ENCODE measurements at places on chromosomes 11 and 22. TPM values are rescaled to one million over a fixed set of nuclear protein-coding genes. Genes with fewer than 3 reads are reported as not detected.

Gene EIF3M
- 282 TPM for total RNA-seq

DNA sequence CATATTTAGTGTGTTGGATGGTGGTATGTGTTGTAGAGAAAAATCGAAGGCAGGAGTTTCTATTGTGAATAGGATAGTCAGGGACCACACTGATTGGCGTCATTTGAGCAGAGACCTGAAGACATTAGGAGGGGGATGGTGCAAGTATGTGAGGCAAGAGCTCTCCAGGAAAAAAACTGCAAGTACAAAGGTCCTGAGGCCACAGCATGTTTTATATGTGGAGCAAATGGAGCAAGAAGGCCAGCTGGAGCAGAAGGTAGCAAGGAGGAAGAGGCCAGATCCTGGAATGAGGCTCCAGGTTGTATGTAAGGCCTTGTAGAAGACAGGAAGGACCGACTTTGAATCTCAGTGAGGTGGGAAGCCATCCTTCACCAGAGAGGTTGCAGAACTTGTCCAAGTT is 14.2 kb upstream of the MICALL1 start:
- no peak for DNase-seq

GRCh38 chr11:63770763-63771162 is 2.2 kb upstream of the ZFTA start:
- no peak for DNase-seq

Gene CCDC116
- total RNA-seq = 1.2 TPM

DNA sequence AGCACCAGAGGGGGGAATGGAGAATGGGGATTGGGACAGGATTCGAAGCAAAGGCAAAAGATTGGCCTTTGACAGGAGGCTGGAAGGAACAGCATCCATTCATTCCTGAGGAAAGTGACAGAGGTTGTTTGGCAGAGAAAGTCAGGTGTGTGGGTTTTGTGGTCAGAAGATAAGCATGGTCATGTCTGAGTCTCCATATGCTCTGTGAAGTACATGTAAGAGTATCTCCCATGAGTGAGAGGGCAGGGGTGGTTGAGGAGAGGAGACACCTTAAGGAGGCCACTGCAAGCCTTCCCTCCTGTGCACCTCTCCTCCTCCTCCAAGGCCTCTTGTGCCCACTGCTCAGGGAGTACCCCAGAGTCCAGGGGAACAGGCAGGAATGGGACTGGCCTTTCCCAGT is 1.9 kb upstream of the NLRP10 start:
- DNase-seq = no peak

DNA sequence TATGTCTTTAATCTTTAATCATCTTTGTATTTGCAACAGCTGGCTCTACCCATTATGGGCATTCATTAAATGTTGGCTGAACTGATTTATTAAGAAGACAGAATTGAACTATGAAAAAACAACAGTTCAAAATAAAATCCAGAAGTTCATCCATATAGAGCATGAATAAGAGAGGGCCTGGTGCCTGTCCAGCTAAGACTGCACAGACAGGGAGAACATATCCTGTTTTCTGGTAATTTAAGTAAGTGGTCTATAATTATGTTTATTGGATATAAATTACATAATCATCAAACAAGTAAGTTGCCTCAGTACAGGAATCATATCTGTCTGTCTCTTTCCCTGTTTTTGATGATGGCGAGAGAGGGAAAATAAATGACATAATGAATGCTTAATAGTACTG is 137.2 kb downstream of the RBFOX2 start:
- no peak for DNase-seq

Gene KIF18A
- 27.6 TPM for total RNA-seq

DNA sequence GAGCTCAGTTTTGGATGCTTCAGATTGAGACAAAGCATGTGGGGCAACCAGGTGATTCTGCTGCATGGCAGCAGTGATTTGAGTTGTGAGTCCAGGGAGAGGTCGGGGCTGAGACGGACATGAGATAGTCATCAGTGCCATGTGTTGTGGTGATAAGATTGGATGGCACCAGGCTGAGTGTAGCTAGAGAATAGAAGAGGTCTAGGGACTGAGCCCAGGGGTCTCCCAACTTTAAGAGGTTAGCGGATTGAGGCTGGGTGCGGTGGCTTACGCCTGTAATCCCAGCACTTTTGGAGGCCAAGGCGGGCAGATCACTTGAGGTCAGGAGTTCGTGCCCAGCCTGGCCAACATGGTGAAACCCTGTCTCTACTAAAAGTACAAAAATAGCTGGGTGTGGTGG is 6.3 kb upstream of the CTSD start:
- no peak for DNase-seq

DNA sequence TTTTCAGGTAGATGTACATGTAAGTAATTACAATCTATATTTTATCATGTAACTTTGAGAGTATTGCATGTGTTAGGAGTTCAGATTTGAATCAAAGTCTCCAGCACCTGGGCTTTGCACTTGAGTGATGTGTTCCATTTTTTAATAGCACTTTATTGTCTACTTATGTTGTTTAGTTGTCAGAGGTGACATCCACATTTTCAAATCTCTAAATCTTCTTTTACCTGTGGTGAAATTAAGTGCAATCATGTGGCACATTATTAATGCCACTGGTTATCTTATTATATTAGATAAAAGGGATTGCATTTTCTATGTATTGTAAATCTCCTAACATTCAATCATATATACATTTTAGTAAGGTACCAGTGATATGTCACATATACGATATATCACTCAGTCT is 333.4 kb downstream of the AASDHPPT start:
- no peak for DNase-seq

Gene SCARF2
- total RNA-seq = 23.1 TPM

All from neural crest cell (in vitro differentiated cells).